ENCODE measurements at places on chromosomes 3 and 15.
A peak's percentile ranks its signal among the peaks of the same experiment; 100 is the strongest.

GRCh38 chr15:27681038-27681437, 418.1 kb downstream of the OCA2 start:
- DNase-seq: no peak

DNA sequence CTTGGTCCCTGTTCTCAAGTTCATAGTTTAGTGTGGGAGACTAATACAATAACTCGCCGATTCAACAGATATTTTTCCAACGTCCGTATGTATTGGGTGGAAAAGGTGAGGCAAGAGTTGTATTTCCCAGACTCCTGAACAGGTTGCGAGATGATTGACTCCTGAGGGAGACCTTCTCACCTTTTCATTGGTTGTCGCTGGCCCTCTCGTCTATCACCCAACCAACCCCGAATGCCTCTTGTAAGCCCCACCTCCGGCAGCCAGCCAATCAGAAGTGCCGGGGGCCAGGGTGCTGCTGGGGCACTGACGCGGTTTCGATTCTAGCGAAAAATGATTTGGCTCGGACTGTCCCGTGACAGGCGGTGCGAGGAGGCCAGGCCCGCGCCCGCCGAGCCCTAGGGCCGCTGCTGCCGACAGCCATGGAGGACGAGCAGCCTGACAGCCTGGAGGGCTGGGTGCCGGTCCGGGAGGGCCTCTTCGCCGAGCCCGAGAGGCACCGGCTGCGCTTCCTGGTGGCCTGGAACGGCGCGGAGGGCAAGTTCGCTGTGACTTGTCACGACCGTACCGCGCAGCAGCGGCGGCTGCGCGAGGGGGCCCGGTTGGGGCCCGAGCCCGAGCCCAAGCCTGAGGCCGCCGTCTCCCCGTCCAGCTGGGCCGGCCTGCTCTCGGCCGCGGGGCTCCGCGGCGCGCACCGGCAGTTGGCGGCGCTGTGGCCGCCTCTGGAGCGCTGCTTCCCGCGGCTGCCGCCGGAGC, at the start of gene WHAMM:
Gene WHAMM, plus strand, starts transcription at position 321 of the 753 bp plus-strand sequence. Its CDS starts 99 bp downstream, at position 420.
- peak; percentile 95 for DNase-seq

DNA sequence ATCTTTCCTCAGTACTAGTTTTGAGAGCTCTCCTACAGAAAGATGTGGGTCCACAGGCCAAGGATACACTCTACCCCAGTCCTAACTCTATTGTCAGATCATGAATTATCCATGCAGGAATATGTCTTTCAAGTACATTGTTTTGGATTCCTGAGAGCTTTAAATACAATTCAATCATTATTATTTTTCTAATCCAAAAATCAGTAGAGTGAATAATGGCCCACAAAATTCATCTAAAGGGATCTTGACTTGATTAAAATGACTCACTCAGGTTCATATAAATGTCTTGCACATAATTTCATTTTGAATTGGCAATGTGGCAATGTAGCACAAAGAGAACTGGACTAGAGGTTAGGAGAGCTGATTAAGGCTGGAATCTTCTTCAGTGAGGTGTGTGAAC, 93.9 kb downstream of the ZPLD1 start:
- DNase-seq: no peak

DNA sequence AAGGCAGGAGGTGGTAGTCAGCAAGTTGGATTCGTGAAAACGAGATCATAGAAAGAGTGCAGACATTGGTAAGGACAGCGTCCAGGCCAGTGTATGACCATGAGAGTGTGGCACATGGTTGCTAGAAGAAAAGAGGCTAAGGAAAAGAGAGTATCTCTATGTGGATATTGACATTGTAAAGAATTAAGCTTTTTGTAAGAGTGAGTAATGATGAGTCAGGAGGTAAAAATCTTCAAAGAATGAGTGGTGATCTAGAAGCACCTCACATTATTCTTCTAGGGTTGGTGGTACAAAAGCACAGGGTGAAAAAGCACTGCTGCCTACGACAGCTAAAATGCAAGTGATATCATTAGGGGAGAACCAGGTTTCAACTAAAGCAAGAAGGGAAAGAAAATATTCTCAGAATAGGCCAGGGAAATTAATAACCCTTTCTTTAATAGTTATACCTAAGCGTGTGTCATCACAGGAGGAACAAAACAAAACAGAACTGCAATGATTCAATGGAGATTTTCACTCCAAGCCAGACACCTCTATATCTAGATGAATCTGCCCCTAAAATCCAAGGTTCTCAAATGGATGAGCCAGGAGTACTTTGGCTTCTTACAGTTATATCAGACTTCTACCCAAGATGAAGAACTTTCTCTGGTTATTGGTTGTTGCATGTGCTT, 884.7 kb downstream of the NAALADL2 start:
- no peak for DNase-seq

DNA sequence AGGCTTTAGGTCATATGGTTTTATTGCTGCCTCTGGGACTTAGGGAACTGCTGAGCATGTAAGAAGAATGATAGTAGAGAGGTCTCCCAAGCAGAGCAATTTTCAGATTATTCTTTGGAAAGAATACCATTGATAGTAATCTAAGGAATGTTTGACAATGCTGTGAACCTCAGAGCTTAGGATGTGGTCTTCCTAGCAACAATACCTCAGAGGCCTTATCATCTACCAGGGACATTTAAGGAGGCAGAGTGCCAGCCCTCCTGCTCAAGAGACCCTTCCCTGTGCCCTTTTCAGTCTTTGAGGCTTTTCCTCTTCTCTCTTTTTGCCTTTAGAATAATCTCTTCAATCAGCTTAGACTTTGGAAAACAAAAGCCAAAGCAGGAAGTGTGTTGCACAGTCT, 272.1 kb downstream of the OXSM start:
- DNase-seq: no peak

DNA sequence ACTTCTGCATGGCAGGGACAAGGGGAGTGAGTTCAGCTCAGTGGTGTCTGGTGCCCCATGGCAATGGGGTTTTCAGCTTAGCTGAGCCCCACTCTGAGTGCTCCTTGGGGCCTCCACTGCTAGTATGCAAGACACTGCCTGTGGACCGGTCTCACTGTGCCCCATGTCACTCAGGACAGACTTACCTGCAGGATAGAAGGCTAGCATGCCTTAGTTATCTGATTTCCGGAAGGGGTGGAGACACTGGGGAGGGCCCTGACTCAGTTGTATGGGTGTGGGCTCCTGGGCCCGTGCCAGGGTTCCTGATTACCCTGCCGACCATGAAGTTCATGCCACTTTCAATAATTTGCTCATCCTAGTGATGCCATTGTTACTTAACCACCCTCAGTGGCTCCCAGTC, 4.3 kb upstream of the SLC6A20 start:
- no peak for DNase-seq

DNA sequence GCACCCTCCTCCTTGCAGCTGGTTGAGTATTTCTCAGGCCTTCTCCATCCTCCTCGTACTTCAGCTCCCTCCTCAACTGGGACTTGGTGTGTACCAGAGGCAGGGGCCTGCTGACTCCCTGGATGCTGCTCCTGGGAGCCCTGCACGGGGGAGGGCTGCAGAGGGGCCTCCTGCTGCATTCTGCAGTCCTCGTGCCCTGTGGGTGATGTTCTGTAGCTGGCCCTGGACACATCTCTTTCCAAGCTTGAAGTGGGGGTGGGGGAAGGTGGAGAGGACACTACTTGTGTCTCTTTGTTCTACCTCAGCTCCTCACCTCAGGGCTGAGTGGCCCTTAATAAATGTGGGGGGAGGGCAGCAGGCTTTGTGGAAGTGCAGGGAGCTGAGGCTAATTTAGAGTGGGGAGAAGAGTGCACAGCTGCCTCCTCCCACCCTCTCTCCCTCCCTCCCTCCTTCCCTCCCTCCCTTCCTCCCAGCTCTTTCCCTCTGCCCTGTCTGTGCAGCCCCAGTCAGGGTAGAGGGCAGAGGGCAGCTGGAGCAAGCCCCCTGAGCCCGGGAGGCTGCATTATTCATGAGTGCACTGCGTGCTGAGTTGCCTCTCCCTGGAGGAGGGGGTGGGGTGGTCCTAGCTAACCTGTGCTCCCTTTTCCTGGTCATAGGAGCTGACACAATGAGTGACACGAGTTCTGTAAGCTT, 3.7 kb upstream of the GRM2 start:
- no peak for DNase-seq

DNA sequence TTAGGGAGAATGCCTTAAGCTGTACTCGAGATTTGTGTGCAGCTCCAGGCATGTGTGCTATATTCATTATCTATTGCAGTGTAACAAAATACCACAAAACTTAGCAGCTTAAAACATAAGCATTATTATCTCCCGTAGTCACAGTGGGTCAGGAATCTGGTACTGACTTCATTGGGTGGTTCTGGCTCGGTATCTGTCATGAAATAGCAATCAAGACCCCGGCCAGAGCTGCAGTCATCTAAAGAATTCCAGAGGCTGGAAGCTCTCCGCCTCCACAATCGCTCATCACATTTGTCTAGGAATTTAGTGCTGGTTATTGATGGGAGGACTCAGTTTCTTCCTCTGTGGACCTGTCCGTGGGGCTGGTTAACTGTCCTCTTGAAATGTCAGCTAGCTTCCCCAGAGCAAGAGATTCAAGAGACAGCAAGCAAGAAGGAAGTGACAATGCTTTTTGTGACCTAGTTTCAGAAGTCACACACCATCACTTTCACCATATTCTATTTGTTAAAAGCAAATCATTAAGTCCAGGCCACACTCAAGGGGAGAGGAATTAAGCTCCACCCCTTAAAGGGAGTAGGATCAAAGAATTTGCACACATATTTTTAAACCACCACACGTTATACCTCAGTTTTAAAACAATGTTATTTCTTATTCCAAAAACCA, 76.1 kb downstream of the TOP2B start:
- no peak for DNase-seq

- DNase-seq: no peak
Observed at GRCh38 chr15:92879949-92880725, 20.0 kb upstream of the CHD2 start.

- no peak for DNase-seq
Observed at GRCh38 chr15:92155934-92156333, 237.7 kb upstream of the ST8SIA2 start.

DNA sequence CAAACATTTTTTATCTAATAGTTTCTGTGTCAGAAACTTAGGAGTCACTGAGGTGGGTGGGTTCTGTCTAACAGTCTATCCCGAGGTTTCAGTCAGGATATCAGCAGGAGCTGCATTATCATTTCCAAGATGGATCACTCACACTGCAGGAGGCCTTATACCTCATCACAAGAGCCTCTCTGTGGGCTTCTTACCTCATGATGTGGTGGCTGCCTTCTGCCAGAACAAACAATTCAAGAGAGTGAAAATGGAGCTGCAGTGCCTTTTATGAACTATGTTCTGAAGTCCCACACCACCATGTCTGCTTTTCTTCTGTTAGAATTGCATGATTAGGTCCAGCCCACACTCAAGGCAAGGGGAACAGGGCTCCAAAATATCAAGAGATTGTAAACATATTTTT, 27.9 kb downstream of the RFX7 start:
- no peak for DNase-seq

GRCh38 chr15:42365921-42366550, 6.7 kb downstream of the CAPN3 start:
- no peak for DNase-seq

GRCh38 chr3:25944329-25944728, 154.4 kb downstream of the OXSM start:
- DNase-seq: no peak

DNA sequence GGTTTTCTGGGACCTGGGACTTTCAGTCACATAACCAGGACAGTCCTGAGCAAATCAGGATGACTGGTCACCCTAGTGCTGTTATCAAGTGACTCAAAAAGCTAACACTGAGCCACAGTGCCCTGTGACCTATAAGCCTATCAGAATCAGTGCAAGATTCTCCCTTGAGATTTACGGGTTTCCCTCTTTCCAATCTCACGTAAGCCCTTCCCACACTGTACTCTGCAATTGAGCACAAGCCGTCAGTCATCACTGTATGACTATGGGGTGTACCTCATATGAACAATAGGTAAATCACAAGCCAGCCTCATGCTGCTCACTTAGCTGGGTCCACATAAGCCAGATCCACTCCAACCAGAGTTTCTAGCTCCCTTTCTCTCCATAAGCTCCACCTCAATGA, 21.0 kb upstream of the CLDN18 start:
- no peak for DNase-seq

DNA sequence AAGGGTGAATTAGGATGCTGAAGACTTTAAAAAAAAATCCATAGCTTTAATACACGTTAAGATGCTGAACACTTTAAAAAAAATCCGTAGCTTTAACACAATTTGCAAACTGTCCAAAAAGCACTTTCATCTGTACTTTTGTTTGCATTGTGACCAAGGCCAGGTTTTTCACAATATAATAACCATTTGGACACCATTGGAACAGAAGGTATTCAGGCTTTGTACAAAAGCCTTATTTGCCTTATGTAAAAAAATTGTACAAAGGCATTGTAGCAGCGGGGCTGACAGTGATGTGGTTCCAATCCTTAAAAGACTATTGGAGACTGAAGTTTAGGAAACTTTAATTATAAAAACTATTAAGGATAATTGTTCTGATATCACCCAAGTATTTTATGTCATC, 15.2 kb upstream of the ICE2 start:
- no peak for DNase-seq

DNA sequence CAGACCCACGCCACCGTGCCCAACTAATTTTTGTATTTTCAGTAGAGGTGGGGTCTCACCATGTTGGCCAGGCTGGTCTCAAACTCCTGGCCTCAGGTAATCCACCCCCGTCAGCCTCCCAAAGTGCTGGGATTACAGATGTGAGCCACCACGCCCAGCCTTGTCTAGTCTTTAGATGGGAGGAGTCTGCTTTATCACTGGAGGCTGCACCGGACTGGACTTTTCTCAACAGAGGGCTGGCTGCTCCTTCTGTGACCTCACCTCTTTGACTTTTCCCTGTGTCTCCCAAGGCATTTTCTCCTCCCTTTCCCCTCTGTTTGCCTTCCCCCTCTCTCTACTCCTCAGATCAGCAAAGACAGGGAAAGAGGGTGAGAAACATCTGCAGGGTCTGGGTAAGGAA, 28.5 kb downstream of the SLCO2A1 start:
- DNase-seq: no peak

DNA sequence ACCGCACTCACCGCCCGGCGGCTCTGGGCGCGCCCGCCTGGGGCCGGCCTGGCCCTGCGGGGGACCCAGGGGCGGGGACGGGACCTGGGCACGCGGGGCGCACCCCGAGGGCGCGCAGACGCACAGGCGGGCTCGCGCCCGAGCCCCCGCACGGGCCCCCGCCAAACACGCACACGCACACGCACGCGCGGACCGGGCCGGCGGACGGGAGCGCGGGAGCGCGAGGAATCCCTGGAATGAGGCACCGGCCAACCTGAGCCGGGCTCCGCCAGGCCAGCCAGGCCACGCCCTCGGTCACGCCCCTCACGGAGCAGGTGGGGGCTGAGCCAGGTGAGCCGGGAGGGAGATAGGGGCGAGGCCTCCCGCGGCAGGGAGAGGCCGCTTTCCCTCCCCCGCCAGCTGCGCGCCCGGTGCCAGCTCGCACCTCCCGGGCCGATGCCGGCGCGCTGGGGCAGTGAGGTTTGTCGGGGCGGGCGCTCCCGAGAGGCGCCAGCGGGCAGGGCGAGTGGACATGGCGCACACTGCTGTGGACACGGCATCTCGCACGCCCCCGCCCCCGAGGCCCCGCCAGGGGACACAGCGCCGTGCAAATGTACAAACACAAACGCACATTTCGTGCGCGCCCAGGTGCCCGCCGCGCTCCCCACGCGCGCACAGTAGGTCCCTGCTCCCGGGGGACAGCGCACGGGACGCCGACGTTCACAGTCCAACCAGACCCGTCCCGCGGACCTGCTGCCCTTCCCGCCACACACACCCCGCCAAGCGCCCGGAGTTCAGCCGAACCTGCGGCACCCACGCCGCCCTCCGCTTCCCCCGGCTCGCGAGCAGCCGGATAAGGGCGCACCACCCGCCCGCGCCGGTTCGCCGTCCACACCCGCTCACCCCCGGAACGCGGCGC, 75.9 kb upstream of the VGLL4 start:
- peak; percentile 81 for DNase-seq

All from nucleus accumbens (tissue), 56 donors.